Right kidney (tissue), 9 donors: ENCODE measurements at places on chromosomes 1 and 21.
A peak's percentile ranks its signal among the peaks of the same experiment; 100 is the strongest.

GRCh38 chr21:33433425-33434114 is 30.4 kb downstream of the IFNGR2 start:
- no peak for DNase-seq

DNA sequence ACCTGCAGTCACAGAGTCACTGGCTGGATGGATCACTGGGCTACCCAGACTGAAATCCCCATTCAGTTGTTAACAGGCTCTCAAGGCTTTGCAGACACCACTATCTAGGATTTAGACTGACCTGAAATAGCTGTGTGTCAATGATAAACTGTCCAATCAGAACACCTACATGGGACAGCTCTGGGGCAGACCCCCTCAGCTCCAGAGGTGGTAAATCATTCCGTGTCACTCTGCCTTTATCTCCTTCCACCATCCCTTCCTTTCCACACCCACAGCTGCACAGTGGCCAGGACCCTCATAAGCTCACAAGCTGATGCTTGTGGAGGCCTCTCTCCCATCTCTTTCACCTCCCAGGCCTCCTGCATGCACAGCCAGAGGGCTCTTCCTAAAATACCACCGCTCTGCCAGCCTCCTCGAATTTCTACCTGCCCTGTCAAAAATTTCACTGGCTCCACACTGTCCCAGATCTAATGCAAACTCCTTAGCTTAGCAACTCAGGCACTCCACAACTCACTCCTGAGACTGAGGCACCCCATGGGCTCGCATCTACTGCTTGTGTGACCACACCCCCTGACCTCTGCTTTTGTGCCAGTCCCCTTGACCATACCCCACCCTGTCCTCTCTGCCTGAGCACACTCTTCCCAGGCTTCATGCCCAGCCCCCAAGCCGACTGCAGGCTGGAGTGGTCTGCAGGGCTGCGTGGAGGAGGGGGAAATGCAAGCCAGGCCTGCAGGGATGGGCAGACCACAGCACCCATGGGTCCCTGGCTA is 5.8 kb downstream of the CAPZB start:
- DNase-seq, result no peak

- DNase-seq, result no peak
Observed at GRCh38 chr1:37752583-37753471, 12.1 kb downstream of the EPHA10 start.

DNA sequence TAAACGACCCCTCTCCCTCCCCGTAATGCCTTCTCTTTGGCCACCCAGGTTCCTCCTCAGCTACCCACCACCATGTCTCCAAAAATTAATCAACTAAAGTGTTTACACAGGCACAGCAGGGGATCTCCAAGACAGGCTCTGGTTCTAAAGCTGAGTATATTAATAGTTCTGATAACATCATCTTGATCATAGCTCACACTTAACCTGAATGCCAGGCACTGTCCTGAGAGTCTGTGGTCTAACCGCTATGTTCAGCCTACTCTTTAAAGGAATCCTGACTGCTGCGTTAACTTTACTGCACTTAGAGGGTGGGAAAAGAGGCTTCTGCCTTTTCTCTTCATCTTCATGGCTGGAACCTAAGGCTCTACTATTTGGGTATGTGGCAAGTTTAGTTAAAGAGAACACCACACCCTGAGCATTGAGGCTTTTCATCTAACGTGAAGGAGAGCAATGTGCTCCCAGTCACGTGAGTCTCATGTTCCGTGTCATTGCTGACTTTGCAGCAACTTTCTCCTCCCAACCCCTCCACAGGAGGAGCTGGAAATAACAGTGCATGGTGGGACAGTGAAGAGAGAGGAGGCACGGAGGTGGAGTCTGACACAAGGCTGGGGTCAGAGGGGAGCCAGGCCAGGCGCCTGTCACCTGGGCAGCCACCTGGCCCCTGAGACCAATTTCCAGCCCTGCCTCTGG is 86.4 kb downstream of the FAM78B start:
- DNase-seq, result peak; percentile 3

DNA sequence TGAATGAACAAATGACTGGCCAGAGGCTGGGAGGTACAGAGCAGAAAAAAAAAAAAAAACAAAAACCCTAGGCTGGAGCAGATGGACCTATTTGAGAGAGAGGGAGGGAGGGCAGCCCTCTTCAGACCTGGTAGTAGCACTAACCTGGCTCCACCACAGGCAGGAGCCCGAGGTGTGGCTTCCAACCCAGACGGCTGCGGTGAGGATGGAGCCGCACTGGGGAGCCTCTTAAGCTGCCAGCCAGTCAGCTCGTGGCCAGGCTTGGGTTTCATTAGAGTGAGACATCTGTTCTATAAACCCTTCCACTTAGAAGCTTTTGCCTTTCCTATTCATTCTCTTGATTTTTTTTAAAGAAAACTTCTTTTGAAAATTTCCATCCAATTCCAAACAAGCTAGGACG is 16.8 kb downstream of the LGR6 start:
- no peak for DNase-seq

- no peak for DNase-seq
Observed at GRCh38 chr1:93979718-93980319, 70.6 kb upstream of the GCLM start.

GRCh38 chr1:229993894-229994293 is 73.1 kb upstream of the GALNT2 start:
- DNase-seq, result no peak

DNA sequence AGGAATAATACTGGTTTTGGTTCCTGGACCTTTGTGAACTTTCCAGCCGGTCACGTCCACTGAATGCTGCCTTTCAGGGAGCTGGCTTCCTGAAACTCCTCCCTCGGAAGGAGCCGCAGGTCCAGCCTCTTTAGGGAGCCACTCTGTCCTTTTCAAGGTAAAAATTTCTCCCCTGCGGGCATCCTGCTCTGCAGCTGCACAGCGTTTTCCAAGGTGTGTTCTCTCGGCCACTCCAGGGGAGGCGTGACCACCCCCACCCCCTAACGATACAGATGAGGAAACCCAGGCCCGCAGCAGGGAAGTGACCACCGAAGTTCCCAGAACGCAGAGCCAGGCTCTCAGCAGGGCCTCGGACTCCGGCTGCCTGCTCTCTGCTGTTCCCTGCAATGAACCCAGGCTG is 21.5 kb downstream of the PADI2 start:
- no peak for DNase-seq

DNA sequence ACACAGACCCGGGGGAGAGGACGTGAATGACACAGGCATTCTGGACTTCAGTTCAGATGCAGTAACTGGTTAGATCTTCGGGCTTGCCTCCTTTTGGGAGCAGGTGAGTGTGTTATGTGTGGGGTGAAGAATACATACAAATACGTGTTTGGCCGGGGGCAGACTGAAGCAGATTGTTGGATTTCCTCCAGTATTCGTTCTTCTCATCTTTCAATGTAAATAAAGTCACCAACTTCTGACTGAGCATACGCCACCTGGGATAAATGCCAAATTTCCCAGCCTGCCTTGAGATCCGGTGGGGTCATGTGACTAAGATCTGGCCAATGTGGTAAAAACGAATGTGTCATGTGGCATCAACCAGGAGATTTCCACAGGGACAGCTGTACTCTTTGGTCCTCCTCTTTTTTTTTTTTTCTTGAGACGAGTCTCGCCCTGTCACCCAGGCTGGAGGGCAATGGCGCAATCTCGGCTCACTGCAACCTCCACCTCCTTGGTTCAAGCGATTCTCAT is 189.8 kb downstream of the RGS7 start:
- DNase-seq, result no peak

- no peak for DNase-seq
Observed at GRCh38 chr21:25412100-25412499, 195.2 kb downstream of the MRPL39 start.

DNA sequence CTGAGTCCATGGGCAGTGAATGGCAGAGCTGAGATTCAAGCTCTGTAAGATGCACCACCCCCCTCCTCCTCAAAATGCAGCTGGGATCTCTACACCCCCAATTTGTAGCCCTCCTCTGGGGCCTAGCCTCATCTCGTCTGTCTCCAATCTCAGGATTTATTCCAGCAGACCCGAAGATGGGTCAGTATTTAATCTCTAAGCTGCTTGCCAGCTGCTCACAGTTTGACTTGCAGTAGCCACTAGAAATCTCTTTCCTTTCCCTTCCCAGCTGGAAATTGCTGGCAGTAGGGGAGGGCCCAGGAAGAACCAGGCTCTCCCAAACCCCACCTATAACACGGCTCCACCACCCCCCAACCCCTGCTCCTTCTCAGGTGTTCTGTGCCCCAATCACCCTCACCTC is 1.5 kb downstream of the LACTBL1 start:
- no peak for DNase-seq

GRCh38 chr1:246435421-246436041 is 71.5 kb downstream of the SMYD3 start:
- DNase-seq, result no peak

- peak; percentile 2 for DNase-seq
Observed at GRCh38 chr1:104648269-104648691, 898.6 kb downstream of the AMY1C start.

- DNase-seq, result no peak
Observed at GRCh38 chr1:90405726-90406125, 311.4 kb downstream of the BARHL2 start.

DNA sequence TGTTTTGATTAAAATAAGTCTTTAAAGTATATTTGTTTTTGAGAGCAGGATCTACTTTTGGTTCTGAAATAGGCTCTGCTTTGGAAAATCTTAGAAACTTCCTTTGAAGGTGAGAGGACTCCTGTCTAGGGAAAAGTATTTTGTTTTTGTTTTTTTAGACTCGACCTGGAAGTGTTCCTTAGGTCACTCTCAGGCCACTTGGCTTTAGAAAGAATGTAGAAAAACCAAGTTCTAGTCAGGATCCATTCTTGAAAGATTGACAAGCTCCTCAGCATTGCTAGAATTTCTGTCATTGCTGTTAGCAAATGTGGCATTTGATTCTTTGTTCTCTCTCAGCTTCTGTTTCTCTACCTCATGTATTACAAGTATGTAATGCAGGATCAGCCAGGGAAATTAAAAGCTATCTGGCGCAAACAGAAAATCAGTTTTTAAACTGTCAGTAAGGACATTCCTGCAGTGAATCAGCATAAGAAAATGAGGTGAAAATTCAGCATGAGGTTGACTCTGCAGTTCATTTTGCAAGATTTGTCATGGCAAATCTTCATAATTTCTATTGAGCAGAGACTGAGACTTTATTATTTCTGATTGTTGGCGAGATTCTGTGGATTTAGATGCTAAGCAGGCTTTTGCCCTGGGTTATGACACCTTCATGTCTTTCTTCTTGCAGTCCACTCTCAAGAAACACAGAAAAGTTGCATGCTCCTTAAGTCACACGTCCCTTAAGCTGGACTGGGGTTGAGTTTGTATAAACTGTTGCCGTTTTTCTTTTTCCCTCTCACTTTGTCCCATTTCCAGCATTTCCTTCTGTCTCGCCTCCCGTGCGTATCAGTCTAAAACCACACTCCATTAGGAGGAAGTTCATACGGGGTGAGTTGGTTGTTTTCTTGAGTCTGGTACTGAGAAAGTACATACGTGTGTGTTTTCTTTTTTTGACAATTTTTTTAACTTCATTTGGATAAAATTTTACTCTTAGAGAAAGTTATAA is 12.6 kb downstream of the NTPCR start:
- DNase-seq, result no peak

GRCh38 chr21:44899768-44900558 is 20.7 kb downstream of the ITGB2 start:
- no peak for DNase-seq

- no peak for DNase-seq
Observed at GRCh38 chr1:164918140-164918539, 359.2 kb downstream of the PBX1 start.

DNA sequence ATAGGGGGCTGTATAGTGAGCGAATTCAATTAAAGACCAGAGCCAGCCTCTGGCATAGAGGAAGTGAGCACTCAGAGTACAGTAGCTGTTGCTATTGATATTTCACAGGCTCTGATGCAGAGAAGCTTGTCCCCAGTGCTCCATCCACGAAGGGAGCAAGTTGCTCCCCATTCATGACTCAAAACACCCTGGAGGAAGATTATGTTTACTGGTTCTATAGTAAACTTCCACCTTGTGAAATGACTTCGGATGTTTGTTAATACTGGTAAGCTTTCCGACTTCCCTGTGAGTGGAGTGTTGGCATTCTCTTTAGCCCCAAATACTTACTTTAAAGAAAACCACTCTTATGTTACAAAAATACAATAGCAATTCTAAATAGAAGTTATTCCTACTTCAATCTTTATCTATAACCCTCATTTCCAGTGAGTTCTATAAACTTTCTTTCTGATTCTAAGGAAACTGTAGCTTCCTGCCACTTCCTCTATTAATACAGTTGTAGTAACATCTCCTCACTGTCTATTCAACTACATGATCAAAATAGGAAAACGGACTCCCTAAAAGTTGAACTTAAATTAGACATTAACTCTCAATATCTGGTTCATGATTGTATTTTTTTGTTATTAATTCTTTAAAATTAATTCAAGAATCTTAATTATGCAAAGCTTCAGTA is 46.4 kb downstream of the ZNF281 start:
- no peak for DNase-seq

- DNase-seq, result no peak
Observed at GRCh38 chr1:30881319-30882181, 27.0 kb downstream of the SDC3 start.

GRCh38 chr1:115289940-115290339 is 48.1 kb downstream of the NGF start:
- no peak for DNase-seq

- no peak for DNase-seq
Observed at GRCh38 chr1:108955881-108956280, 7.4 kb downstream of the CLCC1 start.

DNA sequence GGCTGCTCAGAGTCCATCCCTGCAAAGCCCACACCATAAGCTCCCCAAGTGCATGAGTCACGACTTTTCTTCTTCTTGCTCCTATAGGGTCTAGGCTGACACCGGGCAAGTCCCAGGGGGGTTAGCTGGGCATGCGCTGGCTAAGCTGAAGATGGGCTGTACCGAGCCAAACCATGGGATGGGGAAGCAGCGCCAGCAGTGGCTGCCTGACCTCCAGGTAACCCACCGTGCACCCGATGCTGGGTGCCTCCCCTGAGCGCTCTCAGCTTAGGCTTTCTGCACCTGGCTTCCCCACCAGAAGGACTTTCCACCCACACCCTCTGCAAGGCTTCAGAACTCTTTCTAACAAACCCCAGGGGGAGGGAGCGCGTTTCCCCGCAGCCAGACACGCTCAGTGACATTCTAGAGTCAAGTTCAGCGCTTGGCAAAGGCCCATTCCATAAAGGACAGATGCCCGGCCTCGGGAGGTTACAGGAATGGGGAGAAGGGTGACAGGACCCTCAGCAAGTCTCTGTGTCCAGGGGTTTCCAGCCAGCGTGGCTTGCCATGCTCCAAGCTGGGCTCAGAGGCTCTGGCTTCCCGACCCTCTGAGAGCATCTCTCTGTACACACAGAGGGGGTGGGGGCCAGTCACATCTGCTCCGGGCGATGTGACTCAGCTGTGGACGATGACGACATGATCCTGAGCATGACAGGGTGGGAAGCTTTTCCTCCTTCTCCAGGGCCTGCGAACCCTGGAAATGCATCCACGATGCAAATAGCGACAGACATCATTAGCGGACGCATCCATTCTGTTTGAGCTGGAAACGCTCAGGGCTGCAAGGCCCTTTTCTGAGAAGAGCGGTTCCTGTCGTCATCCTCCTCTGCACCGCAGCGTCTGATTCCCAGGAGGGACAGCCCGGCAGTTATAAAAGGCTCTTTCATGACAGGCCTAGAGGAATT is 107.8 kb downstream of the SIK1 start:
- no peak for DNase-seq
